ENCODE measurements at places on chromosomes 7 and 10. TPM values are rescaled to one million over a fixed set of nuclear protein-coding genes. Genes with fewer than 3 reads are reported as not detected.

Gene RADIL
- total RNA-seq: 1.0 TPM

Gene EIF5AL1
- under 0.01 TPM for total RNA-seq

Gene FBXO24
- total RNA-seq: 1.0 TPM

Gene EBLN1
- total RNA-seq: under 0.01 TPM

Gene SERPINE1
- 2.1 TPM for total RNA-seq

Gene NOM1
- 17.2 TPM for total RNA-seq

Gene CRHR2
- under 0.01 TPM for total RNA-seq

Gene GTPBP10
- total RNA-seq: 9.4 TPM

Gene BLNK
- 1.6 TPM for total RNA-seq

Gene BTBD16
- total RNA-seq: not detected

Gene NODAL
- total RNA-seq: not detected

Gene SPDYE9
- total RNA-seq: not detected

Gene ACSM6
- total RNA-seq: not detected

Gene MTERF1
- 7.3 TPM for total RNA-seq

Gene EMX2
- 2.1 TPM for total RNA-seq

Gene ETV1
- 6.3 TPM for total RNA-seq

Gene FKBP6
- total RNA-seq: under 0.01 TPM

Gene UNCX
- not detected for total RNA-seq

Gene ZNF425
- total RNA-seq: 5.2 TPM

Gene ADIRF
- total RNA-seq: 11.5 TPM

Gene OR9A2
- not detected for total RNA-seq

Gene FRA10AC1
- 15.1 TPM for total RNA-seq

Gene TMEM225B
- 0.52 TPM for total RNA-seq

Gene RAB19
- total RNA-seq: 0.52 TPM

Gene TMEM236
- under 0.01 TPM for total RNA-seq

Gene ARID5B
- total RNA-seq: 27.7 TPM

Gene ASZ1
- not detected for total RNA-seq

Gene CFAP46
- total RNA-seq: not detected
